ENCODE measurements at places on chromosomes 12 and 14.

GRCh38 chr12:89260841-89261637 is 91.3 kb downstream of the DUSP6 start:
- DNase-seq = no peak

- no peak for DNase-seq
These were observed 44.9 kb upstream of the RIC8B start for GRCh38 chr12:106729611-106730010.

DNA sequence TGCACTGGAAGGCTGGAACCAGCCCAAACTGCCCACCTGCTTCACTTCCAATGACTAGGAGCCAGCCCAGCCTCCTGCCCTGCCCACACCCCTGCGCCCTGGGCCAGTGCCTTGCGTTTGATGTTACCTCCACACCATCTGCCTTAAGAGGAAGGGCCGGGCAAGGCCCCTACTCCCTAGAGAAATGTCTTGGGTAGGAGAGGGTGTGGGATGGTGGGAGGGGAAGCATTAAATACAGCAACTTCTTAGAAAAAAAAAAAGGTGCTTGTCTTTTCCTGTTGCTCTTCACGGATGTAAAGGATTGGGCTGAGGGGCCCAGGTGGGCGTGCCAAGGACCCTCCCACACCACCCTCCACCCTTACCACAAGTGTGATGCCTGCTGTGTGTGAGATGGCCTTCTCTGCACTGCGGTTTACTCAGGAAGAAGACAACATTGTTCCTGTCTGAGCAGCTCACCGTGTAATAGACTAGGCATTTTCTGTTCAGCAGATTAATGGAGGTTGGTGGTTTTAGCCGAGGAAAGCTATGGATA is 99.9 kb downstream of the NINJ2 start:
- no peak for DNase-seq

- no peak for DNase-seq
These were observed 264.2 kb downstream of the AACS start for GRCh38 chr12:125329239-125330102.

- DNase-seq = no peak
These were observed 713.2 kb downstream of the FLRT2 start for GRCh38 chr14:86243158-86243557.

DNA sequence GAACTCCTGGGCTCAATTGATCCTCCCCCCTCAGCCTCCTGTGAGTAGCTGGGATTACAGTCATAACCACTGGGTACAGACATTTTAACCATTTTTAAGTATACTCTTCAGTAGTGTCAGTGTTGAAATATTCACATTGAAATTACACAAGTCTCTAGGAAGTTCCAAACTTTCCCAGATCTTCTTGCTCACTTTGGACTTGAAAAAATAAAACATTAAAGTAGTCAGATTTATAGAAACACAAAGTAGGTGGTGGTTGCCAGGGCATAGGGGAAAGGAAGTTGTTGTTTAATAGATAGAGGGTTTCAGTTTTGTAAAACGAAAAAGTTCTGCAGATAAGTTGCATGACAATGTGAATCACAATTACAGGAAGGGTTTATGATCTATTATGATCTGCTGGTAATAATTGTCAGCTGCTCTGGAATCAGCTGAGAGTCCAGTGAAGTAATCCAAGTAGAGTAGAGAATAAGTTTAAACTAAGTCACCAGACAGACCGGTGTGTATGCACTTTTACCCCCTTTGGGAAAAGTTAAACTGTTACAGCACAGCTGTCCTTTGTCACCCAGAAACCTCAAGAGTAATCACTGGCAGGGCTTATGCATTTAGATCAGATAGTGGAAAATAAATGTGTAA is 27.4 kb downstream of the PCNX1 start:
- no peak for DNase-seq

GRCh38 chr12:95848575-95849388 is 10.0 kb upstream of the SNRPF start:
- DNase-seq = no peak

DNA sequence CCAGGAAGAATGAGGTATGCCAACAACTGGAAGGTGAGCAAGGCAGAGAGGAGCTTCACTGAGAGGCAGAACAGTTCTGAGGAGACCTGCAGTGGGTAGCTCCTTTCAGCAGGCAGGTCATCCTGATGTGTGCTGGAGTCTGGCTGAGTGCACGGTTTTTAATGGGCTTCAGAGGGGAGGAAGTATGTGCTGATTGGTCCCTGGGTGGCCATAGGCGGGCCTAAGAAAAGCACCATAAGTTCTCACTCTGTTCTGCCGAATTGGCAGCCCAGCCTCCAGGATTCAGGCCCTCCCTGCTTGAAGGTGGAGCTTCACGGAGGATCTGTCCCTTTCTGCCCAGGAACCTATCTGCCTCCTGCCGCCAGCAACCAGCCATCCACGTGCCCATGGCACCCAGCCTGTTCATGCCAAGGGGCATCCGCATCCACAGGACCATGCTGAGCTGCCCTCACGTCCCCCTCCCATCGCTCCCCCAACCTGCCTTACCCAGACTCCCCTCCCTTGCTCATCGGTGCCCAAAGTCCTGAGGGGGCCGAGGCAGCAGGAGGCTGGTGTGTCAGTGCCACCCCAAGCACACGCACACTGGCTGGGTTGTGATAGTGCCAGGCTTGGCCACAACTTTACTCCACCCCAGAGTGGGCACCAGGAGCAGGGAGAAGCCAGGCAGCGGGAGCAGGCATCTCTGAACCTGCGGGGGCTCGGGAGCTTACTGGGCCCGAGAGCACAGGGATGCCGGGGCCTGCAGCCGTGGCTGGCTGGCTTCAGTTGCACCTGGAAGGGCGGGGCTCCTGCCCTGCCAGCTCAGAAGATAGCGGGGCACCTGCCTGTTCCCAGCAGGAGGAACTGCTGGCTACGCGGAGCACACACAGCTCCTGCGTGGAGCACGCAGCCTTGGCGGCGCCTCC is 608.4 kb upstream of the FOXG1 start:
- DNase-seq = no peak

DNA sequence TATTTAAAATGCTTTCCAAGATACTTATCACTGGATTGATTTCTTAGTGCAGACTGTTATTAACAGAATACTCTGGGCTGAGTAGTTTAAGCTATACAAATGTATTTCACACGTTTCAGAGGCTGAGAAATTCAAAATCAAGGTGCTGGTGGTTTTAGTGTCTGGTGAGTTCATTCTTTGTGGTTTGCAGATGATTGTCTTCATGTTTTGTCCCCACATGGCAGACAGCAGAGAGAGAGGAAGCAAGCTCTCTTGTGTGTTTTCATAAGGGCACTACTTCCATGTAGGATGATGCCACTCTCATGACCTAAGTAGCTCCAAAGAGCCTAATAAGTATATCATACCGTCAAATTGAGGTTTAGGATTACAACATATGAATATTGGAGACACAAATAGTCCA is 1348.9 kb upstream of the FLRT2 start:
- DNase-seq = no peak

GRCh38 chr12:109829667-109830066 is 3.5 kb downstream of the TRPV4 start:
- DNase-seq = no peak

DNA sequence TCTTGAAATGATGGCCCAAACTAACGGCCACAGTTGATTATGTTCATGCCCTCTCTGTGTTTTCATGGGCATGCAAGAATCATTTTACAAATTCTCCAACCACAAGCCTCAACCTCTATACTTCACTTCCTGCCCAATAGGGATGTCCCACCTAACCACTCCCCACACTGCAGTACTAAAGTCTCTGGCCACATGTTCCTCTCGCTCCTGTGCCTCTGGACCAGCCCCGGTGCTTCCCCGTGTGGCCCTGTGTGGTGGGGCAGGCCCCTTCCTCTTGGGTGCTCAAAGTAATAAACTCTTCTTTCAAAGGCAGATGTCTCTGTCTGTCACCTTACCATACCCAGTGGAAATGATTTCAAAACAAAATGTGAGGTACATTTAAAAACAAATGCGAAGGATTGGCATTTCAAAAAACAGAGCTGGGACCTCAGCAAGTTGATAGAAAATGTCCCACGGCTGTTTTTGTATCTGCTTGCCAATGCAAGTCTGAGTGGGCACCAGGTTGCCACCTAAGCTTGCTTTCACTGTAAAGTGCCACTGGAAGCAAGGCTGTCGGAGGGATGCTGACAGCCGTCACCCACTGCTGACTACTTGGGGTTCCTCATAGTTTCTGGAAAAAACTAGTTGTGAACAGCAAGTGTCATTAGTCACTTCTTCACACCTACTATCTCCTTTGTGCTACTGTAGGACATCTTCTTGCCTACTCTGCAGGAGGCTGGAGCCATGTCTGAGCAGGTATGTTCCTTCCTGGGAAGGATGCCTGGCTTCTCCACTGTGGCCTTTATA is 8.2 kb upstream of the SERPINA11 start:
- no peak for DNase-seq

DNA sequence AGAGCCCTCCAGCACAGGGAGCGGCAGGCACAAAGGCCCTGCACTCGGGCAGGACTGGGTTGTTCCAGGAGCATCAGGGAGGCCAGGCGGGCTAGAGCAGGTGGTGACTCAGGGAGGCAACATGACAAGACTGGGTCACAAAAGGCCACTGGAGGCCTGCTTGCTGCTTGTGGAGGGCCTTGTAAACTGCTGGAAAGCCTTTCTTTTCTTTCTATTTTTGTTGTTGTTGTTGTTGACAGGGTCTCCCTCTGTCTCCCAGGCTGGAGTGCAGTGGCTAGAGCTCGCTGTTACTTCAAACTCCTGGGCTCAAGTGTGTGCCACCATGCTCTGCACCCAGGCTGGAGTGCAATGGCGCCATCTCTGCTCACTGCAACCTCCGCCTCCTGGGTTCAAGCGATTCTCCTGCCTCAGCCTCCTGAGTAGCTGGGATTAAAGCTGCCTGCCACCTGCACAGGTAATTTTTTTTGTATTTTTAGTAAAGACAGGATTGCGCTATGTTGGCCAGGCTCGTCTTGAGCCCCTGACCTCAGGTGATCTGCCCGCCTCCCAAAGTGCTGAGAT is 11.8 kb upstream of the RCOR1 start:
- DNase-seq = no peak

GRCh38 chr12:123363740-123364531 is 711 bp downstream of the SBNO1 start:
- DNase-seq = no peak

DNA sequence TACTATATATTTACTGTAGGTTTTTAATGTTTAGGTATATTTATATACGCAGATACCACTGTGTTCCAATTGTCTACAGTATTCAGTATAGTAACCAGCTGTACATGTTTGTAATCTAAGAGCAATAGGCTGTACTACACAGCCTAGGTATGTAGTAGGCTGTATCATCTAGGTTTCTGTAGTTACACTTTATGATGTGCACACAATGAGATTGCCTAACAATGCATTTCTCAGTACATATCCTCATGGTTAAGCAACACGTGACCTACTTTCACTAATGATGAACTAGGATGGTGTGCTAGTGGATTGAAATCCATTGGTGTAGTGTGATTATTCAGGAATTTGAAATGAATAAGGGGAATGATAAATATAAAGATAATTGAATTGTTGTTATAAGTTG is 77.7 kb downstream of the ETNK1 start:
- no peak for DNase-seq

DNA sequence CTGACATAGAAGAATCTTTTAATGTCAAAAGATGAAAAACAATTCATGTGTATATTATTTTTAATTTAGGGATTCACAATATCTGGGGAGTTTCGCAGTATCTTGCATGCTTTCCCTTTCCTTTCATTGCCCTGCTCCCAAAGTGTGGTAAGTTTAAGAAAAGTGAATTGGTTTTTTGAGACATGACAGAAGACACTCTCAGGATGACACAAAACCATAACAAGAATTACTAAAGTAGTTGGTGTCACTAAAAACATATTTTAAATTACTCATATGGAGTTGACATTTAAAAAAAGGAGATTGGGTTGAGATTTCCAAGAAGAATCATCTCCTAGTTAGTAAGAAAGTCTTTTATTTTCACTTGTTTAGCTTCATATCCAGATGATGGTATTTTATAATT is 5.1 kb upstream of the PCNX1 start:
- DNase-seq = no peak

GRCh38 chr14:69318901-69319475 is 59.0 kb downstream of the GALNT16 start:
- no peak for DNase-seq

- no peak for DNase-seq
These were observed 89.7 kb downstream of the ADGRD1 start for GRCh38 chr12:131043401-131043871.

DNA sequence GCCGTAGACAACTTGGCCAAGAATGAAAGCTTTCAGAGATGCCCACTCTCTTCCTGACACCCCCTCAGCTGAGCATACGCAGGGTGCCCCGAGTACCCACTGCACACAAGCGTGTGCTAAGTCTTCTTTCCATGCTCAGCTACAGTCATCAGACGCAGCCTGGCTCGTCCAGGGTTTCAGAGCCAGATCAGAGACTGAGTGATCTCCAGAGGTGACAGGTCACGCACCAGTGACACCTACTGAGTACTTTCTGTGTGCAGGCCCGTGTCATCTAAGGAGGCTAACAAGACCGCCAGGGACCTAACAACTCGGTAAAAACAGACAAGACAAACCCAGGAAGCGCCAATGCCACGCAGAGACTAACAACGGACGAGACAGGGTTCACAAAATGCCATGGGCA is 25.1 kb downstream of the STX2 start:
- no peak for DNase-seq

GRCh38 chr12:13948621-13949020 is 32.8 kb downstream of the GRIN2B start:
- DNase-seq = no peak

DNA sequence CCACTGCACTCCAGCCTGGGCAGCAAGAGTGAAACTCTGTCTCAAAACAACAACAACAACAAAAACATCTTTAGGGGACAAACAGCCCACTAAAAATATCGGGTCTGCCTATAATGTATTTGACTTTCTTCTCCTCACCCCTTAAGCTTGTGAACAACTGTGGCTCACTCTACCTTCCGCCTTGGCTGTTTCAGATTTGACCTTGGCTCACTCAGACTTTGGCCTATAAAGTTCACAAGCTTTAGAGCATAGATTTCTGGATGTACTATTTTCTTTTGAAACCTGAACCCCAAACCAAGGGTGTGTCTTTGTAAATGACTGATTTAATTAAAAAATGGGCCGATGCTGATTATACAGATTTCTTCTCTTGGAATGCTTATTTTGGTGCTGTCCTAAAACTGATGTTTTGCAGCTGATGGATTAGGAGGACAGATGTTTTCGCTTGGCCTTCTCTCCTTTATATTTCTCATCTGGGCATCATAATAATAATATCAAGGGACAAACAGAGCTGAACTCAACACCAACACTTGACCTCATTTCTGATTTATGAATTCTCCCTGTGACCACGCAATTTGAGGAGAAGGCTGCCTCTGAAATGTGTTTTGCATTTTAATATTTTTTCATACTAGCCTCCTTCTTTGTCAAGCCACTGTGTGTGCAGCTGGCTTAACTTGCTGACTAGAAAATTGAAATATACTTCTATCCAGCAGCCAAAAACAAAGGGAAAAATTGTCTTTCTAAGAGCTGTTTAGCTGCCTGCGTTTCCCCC is 40.2 kb upstream of the RASSF3 start:
- no peak for DNase-seq

GRCh38 chr14:68217791-68218340 is 398.3 kb downstream of the RAD51B start:
- no peak for DNase-seq
